ENCODE measurements at places on chromosomes 7 and 10.

DNA sequence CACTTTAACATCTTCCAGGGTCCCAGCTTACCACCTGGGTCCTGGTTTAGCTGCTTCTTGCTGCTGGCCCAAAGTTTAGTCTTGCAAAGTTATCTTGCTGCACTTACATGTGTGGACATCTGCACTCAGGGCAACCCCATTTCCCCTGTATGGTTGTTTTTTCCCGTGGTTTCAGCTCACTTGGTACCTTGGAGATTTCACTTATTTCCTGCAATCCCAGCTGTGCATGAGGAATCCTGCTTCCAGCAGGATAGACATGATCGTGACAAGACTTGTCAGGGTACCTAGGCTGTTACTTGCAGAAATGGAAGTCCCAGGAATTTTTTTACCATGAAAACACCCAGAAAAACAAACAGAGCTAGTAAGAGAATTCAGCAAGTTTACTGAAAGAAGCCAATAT lies 95.9 kb upstream of the LEP start:
- no peak for DNase-seq

- no peak for DNase-seq
These were observed 39.1 kb upstream of the FGL2 start for GRCh38 chr7:77238703-77239136.

DNA sequence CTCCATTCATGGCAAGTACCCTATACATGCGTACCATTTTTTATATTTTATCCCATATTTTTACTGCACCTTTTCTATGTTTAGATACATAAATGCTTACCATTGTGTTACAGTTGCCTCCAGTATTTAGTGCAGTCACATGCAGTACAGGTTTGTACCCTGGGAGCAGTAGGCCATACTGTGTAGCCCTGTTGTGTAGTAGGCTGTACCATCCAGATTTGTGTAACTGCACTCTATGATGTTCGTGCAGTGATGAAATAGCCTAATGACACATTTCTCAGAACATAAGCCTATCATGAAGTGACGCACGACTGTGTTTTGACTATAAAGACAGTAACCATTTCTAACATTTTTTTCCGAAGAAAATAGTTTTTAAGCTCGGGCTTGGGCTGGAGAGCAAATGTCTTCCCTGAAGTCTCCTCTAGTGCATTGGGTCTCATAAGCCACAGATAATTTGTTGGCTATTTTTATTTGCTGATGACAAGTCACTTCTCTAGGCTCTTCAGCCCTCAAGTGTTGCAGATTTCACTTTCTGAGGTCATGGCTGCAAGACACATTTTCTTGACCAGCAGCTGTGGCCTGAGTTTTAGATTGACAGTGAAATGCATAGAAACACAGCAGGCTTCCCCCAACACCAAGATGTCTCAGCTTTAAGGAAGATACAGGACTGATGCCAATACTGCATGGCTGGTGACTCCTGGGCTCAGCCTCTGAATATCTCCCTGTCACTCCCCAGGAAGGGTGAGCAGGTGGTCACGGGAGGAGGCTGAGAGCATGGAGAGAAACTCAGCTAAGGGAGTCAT lies 26.9 kb downstream of the EPDR1 start:
- DNase-seq = no peak

GRCh38 chr7:146788008-146788407 lies 671.4 kb downstream of the CNTNAP2 start:
- no peak for DNase-seq

DNA sequence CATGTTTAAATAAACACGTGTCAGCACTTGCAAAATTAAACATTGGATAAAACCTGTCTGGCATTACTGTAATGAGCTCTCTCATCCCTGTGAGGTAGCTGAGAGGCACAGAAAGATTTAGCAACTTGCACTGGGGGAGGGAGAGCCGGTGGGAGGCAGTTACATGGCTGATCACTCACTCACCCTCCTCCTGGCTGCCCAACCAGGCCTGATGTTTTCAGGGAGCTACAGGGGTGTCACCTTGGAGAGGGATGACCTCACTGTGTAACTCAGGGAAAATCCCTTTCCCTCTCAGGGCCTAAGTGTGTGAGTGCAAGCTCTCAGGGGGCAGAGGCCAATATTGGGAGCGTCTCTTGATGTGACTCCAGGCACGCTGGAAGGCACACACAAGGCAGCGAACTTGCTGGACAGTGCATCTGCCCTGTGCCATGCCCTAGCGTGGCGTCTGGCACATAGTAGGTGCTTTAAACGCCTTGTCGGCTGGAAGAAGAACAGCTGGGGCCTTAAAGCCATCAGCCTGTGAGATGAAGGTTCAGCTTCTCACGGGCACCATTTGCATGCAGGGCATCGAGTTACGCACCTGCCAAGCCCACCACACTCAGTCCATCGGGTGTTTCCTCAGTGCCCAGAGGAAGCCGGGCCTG lies 51.1 kb downstream of the ELFN1 start:
- DNase-seq = no peak

DNA sequence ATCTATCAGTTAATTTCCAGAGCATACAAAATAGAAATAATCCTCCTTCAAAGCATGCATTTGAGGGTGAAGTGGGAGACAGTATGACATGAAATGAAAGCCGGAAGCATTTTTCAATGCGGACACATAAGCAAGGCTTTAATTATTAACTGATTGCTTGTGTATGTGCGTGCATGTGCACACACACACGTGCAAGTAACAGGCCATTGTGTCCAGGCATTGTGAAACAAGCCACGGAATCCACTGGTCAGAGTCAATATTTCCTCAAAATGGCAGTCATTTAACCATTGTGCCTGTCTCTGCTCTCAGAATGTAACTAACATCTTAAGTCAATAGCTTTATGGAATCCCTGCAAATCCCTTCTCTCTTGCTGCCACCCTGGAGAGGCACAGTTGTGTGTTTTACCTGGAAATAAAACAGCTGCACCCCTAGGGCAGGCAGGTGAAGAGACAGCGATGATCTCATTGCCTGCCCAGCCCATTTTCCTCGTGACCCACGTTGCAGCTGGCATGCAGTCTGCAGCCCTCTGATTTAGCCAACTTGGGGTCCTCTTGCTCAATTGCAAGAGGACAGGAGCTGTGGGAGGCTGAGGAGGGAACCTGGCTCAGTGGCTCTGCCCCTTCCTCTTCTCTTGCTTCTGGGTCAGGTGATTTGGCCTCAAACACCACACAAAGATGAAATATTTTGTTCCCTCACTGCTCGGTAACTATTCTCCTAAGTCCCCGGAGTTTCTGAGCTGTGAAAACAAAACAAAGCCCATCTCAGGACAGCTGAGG lies 500.9 kb upstream of the ZMIZ1 start:
- DNase-seq = no peak

Data from amniotic stem cell (primary cell).